ENCODE measurements at places on chromosomes 7 and 10.

- DNase-seq = no peak
These were observed 347.7 kb downstream of the GLRX3 start for GRCh38 chr10:130483691-130484467.

DNA sequence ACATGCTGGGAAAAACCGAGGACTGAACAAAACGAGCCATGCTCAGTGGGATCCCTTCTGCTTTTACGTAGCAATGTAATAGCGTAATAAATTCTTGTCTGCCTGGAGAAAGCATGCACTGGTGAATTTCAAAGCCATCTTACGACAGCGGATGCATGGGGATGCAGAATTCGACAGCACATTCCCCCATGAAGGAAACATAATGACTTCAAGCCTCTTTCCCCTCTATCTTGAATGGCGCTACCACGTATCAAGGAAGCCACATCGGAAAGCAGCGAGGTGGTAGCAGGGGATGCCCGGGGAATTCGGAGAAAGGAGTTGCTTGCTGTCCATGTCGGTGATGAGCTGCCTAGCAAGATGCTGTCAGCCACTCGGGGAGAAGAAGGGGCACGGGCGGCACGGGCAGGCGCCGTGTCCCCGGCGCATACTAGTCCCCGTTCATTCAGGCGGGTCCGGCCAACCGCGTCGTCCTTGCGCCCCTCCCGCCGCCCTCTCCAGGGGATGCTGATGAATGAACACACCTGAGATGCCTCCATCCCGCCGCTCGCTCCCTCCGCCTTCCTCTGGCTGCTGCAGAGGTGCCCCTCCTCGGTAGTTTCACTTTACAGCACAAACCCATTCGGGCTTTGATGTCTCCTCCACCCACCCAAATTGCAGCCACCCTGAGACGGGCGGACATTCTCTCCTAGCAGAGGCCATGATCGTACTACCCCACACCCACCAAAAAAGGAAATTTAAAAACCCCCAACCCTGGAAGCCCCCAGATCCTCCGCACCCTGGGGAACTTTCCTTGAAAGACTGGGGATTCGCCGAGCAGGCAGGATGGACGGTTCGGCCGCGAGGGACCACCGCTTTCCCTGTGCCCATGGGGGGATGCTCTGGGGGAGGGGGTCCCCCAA lies 644 bp downstream of the SORBS1 start:
- DNase-seq = peak; percentile 48

DNA sequence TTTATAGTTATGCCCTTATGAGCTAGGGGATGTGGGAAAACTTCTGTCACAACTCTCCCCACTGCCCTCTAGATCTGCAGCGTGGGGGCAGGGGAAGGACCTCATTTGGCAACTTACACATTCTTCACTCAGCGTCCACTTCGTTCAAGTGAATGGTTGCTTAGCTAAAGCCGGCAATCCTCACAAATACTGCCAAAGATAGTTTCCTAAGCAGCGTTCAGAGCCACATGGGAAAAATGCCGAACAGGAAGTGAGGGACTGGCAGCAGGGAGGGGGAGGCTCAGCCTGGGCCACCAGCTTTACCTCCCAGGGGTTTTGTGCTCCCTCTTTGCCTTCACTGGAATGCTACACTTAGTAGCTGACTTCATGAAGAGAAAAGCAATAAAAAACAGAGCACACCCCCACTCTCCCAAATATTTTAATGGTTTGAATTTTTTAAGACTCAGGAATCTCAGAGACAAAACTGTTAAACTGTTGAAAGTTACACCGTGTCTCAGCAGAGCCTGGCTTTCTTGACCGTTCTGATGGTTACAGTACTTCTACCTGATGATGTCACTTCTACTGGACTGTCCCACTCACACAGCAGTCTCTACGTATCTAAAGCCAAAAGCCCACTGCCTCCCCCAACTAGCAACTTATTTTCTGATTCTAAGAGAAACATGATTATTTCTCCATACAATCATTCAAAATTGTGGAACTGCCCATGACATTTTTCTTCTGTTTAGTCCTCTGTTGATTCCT lies 10.4 kb downstream of the GRM3 start:
- DNase-seq = no peak

GRCh38 chr7:81469153-81469868 lies 300.5 kb downstream of the HGF start:
- DNase-seq = no peak
